ENCODE measurements at places on chromosomes 1 and 21.

- peak; percentile 90 for DNase-seq
Observed at GRCh38 chr1:111989531-111990025, at the start of gene KCND3. Gene KCND3, minus strand, starts transcription at chr1:111989668.

DNA sequence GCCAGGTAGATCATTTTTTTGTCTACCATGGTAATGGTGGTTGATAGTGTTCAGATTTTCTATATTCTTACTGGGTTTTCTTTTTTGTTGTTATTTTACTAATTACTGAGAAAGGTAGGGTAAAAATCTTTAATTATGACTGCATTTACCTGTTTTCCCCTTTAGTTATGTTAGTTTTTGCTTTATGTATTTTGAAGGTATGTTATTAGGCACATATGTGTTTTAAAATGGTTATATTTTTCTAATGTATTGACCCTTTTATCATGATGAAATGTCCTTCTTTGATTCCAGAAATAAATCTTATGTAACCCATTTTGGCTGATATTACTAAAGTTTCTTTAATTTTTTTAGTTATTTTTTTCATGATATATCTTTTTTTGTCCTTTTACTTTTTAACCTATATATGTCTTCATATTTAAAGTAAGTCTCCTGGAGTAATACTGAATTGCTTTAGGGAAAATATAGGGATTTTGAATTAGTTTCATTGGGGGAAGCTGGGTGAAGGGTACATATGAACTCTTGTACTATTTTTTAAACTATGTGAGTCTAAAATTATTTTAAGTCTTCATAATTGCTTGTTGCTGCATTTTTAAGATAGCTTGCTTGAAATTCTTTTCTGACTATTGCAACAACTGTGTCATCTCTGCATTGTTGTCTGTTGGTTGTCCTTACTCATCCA, 22.4 kb downstream of the SLC35A3 start:
- no peak for DNase-seq

- DNase-seq: no peak
Observed at GRCh38 chr1:241316372-241316771, 40.6 kb downstream of the RGS7 start.

GRCh38 chr1:62852253-62852652, 68.3 kb downstream of the ATG4C start:
- no peak for DNase-seq

DNA sequence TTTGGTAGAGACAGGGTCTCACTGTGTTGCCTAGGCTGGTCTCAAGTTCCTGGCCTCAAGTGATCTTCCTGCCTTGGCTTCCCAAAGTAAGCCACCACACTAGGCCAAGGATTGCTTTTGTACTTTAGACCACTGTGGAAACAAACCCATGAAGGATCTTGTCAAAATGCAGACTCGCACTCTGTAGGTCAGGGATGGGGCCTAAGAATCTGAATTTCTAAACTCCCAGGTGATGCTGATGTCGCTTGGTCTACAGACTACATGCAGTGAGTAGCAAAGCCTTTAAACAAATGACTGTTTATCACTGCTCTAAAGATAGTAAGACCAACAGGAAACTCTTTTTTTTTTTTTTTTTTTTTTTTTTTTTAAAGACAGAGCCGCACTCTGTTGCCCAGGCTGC, 54.1 kb upstream of the MUTYH start:
- DNase-seq: no peak

GRCh38 chr1:232168508-232168907, 461.4 kb downstream of the SIPA1L2 start:
- DNase-seq: no peak

DNA sequence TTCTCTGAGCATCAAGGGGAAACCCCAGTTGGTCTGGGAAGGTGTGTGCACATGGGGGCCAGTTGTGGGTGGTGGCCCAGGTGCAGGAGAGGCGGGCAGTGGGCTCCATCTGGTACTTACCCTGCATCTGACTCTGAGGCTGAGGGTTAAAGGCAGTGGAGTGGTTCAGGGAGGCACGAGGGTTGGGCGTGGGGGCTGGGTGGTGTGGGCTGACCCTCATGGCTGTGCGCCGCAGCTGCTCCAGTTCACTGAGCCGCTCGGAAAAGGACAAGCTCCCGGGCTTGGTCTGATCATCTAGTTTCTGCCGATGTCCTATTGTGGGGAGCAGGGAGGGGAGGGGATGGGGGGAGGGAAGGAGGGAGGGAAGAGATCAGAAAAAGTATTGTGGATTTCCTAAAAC, 165.5 kb downstream of the CLIC6 start:
- no peak for DNase-seq

DNA sequence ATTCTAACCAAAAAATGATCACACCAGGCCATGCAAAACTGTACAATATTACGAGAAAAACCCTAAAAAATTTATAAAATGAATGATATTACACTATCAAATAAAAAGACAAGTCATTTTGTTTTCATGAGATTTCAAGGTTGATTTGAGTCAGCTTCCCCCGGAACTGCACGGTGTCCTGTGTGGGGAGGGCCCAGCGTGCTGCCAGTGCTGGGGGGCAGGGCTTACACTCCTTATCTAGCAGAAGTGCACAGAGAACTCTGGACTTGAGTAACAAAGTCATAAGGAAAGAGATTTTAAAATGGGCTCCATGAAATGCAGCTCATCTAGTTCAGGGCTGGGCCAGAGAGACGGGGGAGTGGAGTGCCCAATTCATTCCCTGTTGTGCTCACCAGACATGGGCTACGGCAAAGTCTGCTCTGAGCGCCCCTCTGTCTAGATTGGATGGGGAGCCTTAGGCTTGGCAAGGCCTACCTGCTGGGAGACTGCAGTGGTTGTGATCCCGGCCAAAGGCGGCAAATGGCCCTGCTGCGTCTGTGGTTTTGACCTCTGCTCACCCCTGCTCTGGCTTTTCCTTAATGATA, 50.1 kb downstream of the COQ8A start:
- DNase-seq: peak; percentile 44

- DNase-seq: no peak
Observed at GRCh38 chr1:109295712-109296415, 10.9 kb downstream of the MYBPHL start.

DNA sequence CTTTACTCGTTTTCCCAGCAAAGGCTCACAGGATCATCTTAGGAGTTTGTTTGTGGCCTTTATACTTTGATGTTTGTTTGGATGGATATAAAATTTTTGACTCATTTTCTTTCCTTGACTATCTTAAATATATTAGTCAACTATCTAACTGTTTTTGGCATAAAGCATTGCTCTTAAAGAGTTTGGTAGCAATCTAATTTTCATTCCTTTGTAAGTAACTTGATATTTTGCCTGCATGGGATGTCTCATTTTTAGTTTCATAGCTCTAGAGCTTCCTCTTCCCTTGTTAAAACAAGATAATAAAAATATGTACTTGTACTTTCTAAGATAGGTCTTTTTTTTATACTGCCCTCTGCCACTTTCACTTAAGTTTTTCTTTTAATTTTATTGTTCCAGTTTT, 161.9 kb downstream of the MAGI3 start:
- no peak for DNase-seq

GRCh38 chr1:86868477-86868876, 45.4 kb downstream of the SELENOF start:
- DNase-seq: no peak

DNA sequence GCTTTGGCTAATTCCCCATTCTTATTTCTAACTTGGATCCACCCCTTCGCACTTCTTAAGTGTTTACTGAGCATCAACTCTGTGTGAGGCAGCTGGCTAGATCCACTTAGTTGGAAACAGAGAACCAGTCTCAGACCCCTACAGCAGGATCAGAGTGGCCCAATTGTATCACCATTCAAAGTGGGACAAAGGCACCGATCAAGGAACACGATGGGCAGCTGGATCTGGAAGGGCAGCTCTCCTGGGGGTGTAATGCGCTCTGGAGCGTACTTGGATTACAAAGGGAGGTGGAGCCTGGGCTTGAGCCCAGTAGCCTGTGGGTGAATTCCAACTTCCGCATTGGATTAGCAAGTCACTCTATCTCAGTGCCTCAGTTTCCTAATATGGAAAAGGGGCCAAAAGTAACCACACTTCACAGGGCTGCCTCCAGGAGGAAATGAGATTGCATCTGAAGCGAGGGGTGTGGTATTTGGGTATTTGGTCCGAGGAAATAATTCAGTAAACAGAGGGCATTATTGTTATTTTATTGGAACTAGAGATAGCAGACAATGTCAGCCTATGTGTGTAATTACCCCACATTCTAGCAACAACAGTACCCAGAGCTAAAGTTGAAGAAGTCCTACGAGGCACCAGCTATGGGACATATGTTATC, 11.9 kb downstream of the ECE1 start:
- DNase-seq: no peak

- DNase-seq: no peak
Observed at GRCh38 chr1:215507119-215507518, 60.0 kb upstream of the KCTD3 start.

GRCh38 chr1:234309243-234309597, 64.0 kb upstream of the COA6 start:
- no peak for DNase-seq

DNA sequence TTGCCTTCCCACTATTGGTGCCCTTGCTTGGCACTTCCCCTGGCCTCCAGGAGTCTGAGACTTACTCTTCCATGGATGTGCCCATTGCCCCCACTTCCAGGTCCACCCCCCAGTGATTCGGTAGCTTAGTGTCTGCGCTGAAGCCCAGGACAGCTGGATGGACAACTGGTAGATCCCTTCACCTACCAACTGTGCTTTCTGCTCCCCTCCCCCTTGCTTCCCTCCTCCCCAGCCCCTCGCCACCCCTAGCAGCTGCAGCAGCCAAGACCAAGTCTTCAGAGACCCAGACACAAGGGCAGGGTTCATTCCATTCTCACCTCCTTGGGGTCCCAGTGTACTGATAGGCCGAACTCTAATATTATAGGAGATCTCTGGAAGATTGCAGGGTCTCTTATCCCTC, 6.9 kb downstream of the LMNA start:
- no peak for DNase-seq

DNA sequence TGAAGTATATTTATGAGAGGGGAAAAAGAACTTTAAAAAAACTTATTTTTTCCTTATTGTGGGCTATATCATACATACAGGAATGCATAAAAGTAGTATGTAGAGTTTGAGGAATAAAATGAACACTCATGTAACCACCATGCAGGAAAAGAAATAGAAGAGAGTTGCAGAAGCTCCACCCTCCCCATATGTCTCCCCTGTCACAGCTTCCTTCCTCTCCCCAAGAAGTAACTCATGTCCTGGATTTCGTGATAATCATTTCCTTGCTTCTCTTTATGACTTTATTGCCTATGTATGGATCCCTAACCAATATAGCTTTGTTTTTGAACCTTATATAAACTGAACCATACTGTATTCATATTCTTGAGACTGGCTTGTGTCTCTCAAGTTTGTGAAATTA, 126.4 kb downstream of the ZZZ3 start:
- no peak for DNase-seq

- peak; percentile 81 for DNase-seq
Observed at GRCh38 chr1:22239378-22239777, 96.5 kb upstream of the WNT4 start.

DNA sequence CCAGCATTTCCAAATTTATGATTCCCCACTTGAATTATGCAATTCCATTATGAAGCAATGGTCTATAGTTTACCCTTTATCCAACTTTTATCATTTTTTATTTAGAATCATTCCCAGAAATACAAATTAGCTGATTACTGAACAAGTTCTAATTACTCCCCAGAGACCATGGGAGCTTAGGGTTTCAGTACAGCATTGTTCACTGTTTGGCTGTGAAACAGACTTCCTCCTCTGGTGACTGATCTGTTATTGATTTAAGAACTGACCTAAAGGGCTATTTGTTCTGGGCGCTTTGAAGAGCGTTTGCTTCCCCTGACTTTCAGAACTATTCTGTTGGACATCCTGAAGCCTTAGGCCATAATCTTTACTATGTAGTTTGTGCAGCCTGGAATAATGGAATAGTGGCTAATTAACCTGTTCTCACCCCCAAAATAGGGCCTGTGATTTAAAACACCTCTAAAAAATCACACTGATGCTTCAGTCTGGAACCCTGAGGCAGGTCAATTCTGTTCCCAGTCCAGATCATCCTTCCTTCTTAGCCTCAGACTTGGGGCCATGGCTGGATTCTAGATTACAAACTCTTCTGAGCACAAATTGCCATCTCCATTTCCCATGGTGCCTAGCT, 58.7 kb downstream of the ALG14 start:
- DNase-seq: no peak

GRCh38 chr1:48442864-48443619, 29.0 kb downstream of the SPATA6 start:
- DNase-seq: no peak

- DNase-seq: peak; percentile 78
Observed at GRCh38 chr1:23558140-23558871, 995 bp downstream of the ID3 start.

DNA sequence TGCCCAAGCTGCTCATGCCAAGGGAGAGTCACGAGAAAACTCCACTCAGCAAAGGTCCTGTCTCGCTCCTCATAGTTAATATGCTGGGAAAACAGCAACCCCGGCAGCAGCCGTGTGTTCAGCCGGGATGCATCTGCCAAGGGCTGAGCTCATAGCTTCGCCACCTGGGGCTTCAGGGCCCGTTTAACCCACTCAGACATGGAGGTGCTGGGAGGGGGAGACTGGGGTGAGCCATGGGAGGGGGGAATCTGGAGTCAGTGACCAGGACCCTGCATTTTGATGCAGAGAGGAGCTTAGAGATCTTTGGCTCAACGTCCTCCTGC, 283.4 kb downstream of the PTPRU start:
- DNase-seq: peak; percentile 17

- DNase-seq: no peak
Observed at GRCh38 chr1:229065613-229066012, 205.3 kb upstream of the RAB4A start.

DNA sequence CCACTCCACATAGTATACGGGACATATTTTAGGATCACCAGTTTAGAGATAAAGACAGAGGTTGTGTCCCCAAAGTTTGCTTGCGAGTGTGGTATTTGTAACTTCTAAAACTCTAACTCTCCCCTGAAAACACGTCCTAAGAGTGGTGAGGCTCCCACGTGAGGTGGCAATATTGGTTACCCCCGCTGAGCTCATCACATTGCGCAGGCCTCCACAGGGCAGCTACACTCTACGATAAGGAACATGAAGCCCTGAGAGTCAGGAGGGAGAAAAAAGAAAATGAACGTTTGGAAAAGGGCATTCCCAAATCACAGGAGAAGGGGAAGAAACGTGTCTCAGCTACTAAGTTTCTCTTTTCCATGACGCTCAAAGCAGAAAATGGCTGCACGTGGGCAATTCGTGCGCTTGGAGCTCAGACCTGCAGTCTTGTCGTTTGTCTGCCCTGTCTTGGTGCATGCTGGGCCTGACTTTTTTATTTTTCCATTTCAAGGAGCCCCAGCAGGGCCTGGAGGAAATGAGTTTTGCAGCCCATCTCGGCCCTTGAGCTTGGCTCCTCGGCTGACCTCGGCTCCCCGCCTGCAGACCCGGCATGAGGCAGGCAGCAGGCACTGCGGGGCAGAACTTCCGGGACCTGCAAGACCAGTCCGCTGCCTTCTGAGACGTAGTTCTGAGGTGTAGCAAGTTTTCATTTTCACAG, 25.7 kb downstream of the ERG start:
- DNase-seq: no peak

Data from upper lobe of left lung (tissue), 6 donors.